ENCODE measurements at places on chromosomes 16 and 17. TPM values are rescaled to one million over a fixed set of nuclear protein-coding genes. Genes with fewer than 3 reads are reported as not detected.
A peak's percentile ranks its signal among the peaks of the same experiment; 100 is the strongest.

DNA sequence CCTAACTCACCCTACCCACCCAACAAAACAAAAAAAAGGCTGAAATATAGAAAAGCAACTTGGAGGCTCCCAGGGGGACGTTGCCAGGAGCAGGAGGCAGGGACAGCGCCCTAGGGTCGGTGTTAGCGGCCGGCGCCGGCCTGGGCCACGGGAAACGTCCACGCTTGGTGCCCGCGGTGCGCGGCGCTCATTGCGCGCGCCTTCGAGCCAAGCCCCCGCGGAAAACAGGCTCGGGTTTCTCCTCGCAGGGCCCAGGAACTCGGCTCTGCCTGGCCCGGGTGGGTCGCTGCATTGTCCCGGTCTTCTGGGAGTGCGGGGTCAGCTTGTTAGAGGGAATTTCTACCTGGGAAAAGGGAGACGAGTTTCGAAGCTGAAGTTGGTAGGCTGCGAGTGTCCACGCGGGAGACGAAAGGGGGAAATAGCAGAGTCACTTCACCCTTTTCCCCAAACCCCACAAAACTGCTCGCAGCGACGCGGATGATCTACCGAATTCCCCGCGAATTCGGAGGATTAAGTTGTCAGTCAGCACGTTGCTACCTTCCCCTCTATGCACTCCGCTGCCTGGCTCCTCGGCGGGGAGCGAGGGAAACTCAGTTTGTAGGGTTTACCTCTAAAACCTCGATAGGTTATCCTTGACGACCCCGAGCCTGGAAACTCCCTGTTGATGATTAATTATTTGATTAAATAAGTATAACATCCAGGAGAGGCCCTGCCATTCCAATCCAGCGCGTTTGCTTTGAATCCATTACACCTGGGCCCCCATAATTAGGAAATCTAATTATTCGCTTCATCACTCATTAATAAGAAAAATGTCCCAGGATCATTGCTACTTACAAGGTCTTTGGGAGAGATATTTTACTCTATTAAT, 751 bp upstream of the FOXC2 start:
- peaks cover 18% of the 10 kb centered on the region for H3K4me1 ChIP-seq
- peak overlapping the region; percentile 1 for H3K4me3 ChIP-seq
- peaks cover 1% of the 10 kb centered on the region for H3K36me3 ChIP-seq
- no peaks in the 10 kb centered on the region for H3K27me3 ChIP-seq
- peak overlapping the region; percentile 78 for H3K27ac ChIP-seq
- peak; percentile 74 for DNase-seq

DNA sequence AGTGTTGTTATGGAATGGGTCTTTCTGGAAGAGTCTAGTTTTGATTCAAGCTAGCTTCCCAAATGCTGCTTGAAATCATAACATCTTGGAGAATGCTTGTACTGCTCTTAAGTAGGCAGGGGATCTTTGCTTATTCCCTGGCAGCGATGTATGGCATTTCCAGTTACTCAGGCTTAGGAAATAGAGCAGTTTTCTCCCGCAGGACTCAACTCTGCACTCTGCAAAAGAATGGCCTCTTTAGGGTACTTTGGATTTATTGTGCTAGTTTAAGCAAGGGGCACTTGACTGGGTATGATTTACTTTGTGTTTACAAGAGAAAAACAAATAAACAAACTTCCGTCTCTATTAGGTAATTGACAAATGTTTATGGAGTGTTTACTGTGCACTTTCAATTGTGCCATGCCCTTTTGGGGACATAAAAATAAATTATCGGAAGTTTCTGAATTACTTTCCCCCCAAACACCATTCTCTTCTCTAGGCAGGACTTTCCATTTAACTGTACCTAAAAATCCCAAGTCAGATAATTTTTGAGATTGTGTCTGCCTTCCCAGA, 164.0 kb downstream of the MAP2K6 start:
- H3K4me1 ChIP-seq: peaks cover 29% of the 10 kb centered on the region
- peaks cover 13% of the 10 kb centered on the region for H3K27me3 ChIP-seq
- no peaks in the 10 kb centered on the region for H3K36me3 ChIP-seq

DNA sequence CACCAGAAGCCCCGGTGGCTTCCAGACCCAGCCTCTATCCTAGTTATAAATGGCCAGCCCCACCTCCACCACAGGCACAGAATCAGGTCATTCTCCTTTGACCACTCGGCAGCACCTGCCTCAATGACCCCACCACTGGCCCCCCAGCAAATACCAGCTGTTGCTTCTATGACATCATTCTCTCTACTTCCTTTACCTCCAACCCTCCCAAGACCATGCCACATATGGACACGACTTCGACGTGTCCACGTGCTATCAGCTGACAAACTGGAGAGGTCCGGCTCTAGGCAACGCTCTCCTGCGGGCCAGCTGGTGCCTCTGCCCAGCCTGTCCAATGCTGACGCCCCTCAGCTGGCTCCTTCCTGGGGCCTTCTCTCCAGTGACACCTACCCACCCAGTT, 5.9 kb downstream of the ALYREF start:
- H3K36me3 ChIP-seq: peaks cover 26% of the 10 kb centered on the region
- H3K4me3 ChIP-seq: no peak overlapping the region
- no peak for DNase-seq
- no peak overlapping the region for H3K27ac ChIP-seq
- no peaks in the 10 kb centered on the region for H3K27me3 ChIP-seq
- H3K4me1 ChIP-seq: peaks cover 10% of the 10 kb centered on the region

GRCh38 chr17:39643271-39643670, 6.3 kb downstream of the STARD3 start:
- peak; percentile 28 for DNase-seq
- no peaks in the 10 kb centered on the region for H3K36me3 ChIP-seq
- no peak overlapping the region for H3K27ac ChIP-seq
- no peak overlapping the region for H3K4me3 ChIP-seq

DNA sequence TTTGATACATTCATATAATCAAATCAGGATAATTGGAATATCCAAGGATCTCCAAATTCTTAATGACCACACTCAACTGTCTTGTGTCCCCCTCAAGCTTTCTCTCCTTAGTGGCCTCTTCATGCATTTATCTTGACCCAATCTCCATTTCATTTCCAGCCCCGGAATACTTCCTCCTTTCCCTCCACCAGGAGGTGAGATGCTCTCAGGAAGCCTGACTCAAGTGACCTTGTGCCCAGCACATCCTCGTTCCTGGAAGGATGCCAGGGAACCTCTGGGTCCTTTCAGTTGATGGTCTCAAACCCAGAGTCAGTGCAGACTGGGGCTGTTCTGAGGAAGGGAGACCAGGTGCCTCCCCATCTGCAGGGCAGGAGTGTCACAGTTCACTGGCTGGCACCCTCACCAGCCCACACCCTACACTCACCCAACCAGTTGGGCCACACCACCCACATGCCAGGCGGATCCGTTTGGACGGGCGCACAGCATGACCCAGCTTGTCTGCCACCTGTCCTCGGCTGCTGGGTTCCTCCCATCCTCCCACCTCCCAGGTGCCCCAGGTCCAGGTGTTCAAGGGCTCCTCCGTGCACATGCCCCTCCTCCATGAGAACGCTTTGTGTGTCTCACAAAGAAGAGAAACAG, 14.0 kb upstream of the EMP2 start:
- no peaks in the 10 kb centered on the region for H3K4me1 ChIP-seq
- H3K4me3 ChIP-seq: no peak overlapping the region
- no peak overlapping the region for H3K27ac ChIP-seq

- no peak for DNase-seq
- no peak overlapping the region for H3K4me3 ChIP-seq
- H3K27me3 ChIP-seq: no peaks in the 10 kb centered on the region
- H3K4me1 ChIP-seq: no peaks in the 10 kb centered on the region
- no peaks in the 10 kb centered on the region for H3K36me3 ChIP-seq
Observed at GRCh38 chr16:50523710-50524109, 24.5 kb upstream of the NKD1 start.

GRCh38 chr16:87780385-87780989, 14.7 kb upstream of the KLHDC4 start:
- peak; percentile 59 for DNase-seq
- no peaks in the 10 kb centered on the region for H3K27me3 ChIP-seq
- peaks cover 22% of the 10 kb centered on the region for H3K4me1 ChIP-seq
- no peaks in the 10 kb centered on the region for H3K36me3 ChIP-seq

- no peak overlapping the region for H3K4me3 ChIP-seq
- no peak overlapping the region for H3K27ac ChIP-seq
- no peak for DNase-seq
- no peaks in the 10 kb centered on the region for H3K4me1 ChIP-seq
Observed at GRCh38 chr17:21535686-21536375, 156.5 kb upstream of the KCNJ18 start.

DNA sequence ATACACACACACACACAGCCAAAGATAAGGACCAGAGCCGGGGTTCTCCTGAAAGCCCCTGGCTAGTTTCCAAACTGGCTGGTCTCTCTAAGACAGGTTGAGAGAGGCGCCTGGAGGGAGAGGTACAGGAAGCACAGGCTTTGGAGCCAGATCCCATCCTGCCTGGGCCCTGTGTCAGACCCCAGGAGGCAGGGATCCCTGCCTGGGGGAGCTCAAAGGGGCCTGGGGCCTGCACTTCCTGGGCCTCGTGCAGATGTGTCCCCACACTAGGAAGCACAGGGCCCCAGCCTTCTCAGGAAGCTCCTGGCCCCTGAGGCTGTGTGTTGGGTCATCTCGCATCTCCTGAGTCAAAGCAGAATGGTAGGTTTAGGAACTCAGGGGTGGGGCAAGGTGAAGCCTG, 16.0 kb downstream of the SLC5A10 start:
- no peaks in the 10 kb centered on the region for H3K27me3 ChIP-seq
- DNase-seq: peak; percentile 13
- H3K27ac ChIP-seq: peak overlapping the region; percentile 58
- H3K4me1 ChIP-seq: peaks cover 31% of the 10 kb centered on the region
- H3K36me3 ChIP-seq: peaks cover 4% of the 10 kb centered on the region

The GAS2L2 gene
- not detected for total RNA-seq

DNA sequence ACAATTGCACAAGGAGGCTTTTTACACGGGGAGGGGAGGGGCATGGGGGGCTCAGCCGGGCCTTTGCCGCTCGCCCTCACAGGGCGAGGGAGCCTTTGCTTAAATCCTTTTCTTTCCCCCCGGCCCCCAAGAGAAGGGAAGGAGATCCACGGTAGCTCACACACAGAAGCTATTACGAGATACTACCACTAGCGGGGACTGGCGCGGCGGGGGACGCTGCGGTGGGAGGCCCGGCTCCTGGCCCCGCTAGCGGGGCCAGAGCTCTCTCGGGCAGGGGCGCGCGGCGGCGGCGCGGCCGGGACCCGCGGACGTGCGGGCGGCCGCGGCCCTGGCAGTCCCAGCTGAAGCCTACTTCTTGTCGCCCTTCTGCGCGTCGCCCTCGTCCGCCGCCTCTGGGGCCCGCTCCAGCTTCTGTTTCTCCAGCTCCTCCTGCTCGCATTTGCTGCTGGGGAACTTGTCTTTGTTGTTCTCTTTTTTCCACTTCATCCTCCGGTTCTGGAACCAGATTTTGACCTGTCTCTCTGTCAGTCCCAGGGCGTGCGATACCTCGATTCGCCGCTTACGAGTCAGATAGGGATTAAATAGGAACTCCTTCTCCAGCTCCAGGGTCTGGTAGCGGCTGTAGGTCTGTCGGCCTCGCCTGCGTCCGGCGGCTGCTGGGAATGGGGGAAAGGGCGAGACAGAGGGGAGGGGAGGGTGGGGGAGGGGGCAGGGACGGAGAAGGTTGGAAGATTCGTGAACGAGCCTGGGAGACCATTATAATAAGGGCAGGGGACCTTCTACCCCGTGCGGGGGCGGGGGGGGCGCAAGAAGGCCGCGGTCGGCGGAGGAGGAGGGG, 2.0 kb downstream of the HOXB8 start:
- H3K36me3 ChIP-seq: no peaks in the 10 kb centered on the region
- peak overlapping the region; percentile 47 for H3K27ac ChIP-seq
- H3K4me1 ChIP-seq: peaks cover 38% of the 10 kb centered on the region

- no peak overlapping the region for H3K4me3 ChIP-seq
- peaks cover 4% of the 10 kb centered on the region for H3K36me3 ChIP-seq
- H3K27me3 ChIP-seq: no peaks in the 10 kb centered on the region
Observed at GRCh38 chr17:35103271-35103670, 16.4 kb downstream of the RAD51D start.

The ANKRD40CL gene
- total RNA-seq: not detected

The NPIPB9 gene
- total RNA-seq: 1.7 TPM

The TSNAXIP1 gene
- 0.95 TPM for total RNA-seq

DNA sequence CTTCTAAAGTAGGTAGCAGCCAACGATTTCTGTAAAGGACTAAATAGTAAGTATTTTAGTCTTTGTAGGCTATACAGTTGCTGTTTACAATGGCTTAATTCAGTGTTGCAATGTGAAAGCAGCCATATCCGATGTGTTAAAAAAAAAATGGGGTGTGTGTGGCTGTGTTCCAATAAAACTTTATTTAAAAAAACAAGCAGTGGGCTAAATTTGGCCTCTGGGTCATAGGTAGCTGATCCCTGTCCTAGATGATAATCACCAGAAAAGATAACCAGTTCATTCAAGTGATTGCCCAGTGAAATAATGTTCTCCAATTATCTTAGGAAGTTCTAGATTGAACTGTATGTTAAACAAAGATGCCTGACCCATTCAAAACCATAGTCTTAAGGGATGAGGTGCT, 124.3 kb downstream of the MAP2K6 start:
- H3K27ac ChIP-seq: peak overlapping the region; percentile 89
- no peak for DNase-seq
- no peaks in the 10 kb centered on the region for H3K36me3 ChIP-seq
- no peak overlapping the region for H3K4me3 ChIP-seq
- H3K27me3 ChIP-seq: no peaks in the 10 kb centered on the region

GRCh38 chr17:40309031-40309948, at the start of gene RARA:
Gene RARA, plus strand, starts transcription at chr17:40309180. Its CDS starts 22,039 bp downstream, at chr17:40331219.
- no peaks in the 10 kb centered on the region for H3K27me3 ChIP-seq
- no peak for DNase-seq
- no peak within 1 kb of the TSS for H3K27ac ChIP-seq

DNA sequence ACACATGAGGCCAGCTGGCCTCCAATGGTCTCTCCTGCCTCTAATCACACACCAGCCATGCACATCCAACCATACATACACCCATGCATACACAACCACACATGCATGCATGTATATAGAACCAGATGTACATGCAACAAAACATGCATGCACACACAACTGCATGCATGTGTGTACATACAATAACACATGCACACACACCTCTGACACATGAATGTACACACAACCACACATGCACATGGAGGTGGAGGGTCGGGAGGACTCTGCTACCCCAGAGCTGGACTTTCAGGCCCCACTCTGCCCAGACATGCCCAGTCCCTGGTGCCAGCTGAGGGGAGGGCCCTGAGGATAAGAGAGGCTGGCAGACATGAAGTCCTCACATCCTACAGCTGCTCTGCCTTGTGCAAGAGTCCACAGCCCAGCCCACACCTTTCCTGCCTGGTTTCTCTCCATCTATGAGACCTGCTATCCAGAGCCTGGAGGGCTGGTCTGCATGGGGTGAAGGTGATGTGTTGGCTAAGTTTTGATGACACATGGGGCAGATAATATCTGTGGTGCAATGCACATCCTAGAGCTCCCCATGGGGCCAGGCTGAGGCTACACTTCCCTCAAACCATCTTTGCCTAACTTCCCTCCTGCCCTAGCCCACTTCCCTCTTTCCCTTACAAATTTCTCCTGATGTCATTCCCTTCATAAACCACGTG, 50.9 kb upstream of the SDK2 start:
- H3K36me3 ChIP-seq: no peaks in the 10 kb centered on the region
- H3K4me3 ChIP-seq: no peak overlapping the region
- no peaks in the 10 kb centered on the region for H3K4me1 ChIP-seq
- no peak overlapping the region for H3K27ac ChIP-seq

GRCh38 chr17:43982171-43982570, 22.3 kb upstream of the NAGS start:
- DNase-seq: no peak
- H3K27ac ChIP-seq: no peak overlapping the region
- H3K4me3 ChIP-seq: no peak overlapping the region

The MRPL58 gene
- total RNA-seq: 38.0 TPM

All from endothelial cell of umbilical vein (primary cell).